ENCODE measurements at places on chromosomes 7 and 10. TPM values are rescaled to one million over a fixed set of nuclear protein-coding genes. Genes with fewer than 3 reads are reported as not detected.

HTR7 gene
- total RNA-seq = 0.32 TPM

TLX1 gene
- total RNA-seq = not detected

LUC7L2 gene
- total RNA-seq = 74.6 TPM

CLCN1 gene
- total RNA-seq = not detected

PRPS1L1 gene
- not detected for total RNA-seq

PTF1A gene
- not detected for total RNA-seq

RBP3 gene
- not detected for total RNA-seq

ASIC3 gene
- 3.7 TPM for total RNA-seq

CDHR1 gene
- 0.24 TPM for total RNA-seq

CREB5 gene
- total RNA-seq = 10.3 TPM

ARID5B gene
- total RNA-seq = 29.8 TPM

EPHA1 gene
- total RNA-seq = 9.0 TPM

GTF2I gene
- 214 TPM for total RNA-seq

TRIL gene
- total RNA-seq = 6.4 TPM

C7orf57 gene
- total RNA-seq = 1.6 TPM

ADAMTS14 gene
- total RNA-seq = 0.53 TPM

MSMB gene
- total RNA-seq = 5.3 TPM

SSC4D gene
- 1.7 TPM for total RNA-seq

CYP2W1 gene
- total RNA-seq = not detected

SPDYE16 gene
- 0.18 TPM for total RNA-seq
